ENCODE measurements at places on chromosomes 7 and 10.

DNA sequence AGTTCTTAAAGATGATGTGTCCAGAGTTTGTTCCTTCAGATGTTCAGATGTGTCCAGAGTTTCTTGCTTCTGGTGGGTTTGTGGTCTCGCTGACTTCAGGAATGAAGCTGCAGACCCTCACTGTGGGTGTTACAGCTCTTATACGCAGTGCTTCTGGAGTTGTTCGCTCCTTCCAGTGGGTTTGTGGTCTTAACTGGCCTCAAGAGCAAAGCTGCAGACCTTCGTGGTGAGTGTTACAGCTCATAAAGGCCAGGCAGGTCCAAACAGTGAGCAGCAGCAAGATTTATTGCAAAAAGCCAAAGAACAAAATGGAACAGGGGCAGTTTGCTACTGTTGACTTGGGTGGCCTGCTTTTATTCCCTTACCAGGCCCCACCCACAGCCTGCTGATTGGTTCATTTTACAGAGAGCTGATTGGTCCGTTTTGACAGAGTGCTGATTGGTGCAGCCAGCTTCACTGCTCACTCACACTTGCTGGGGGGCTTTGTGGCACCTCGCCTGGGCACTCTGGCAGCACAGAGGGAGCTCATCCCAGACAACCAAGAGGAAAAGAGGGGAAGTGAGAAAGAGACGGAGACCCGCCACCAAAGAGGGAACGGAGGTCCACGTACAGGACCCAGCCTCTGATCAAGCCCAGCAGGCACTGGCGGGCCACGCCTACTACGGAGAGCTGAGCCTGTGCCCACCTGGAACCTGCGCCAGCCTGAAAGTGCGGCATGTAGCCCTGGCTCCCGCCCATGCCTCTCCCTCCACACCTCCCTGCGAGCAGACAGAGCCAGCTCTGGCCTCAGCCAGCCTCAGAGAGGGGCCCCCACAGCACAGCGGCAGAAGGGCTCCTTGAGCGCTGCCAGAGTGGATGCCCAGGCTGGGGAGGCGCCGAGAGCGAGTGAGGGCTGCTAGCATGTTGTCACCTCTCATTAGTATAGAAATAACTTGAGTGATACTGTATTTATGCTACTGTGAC, 55.8 kb upstream of the SEMA3C start:
- DNase-seq = no peak

- no peak for DNase-seq
Observed at GRCh38 chr7:38393874-38394273, 120.4 kb upstream of the TARP start.

DNA sequence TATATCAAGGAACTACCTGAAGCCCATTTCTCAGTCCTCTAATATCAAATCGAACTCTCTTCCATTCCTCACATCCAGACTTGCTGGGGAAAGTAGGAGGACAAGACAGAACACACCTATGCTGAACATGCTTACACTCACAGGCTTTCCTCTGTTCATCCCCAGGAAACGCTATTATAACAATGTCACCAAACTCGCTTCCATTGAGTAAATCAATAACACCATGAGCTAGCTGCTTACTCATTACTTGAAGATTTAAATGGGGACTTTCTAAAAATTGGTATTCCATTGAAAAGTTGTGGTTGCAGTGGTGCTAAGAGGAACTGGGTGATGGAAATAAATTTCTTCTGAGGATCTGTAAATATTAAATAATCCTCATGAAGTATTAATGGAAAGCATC, 88.8 kb downstream of the SLC25A13 start:
- no peak for DNase-seq

GRCh38 chr10:55091691-55092328, 290.8 kb upstream of the PCDH15 start:
- no peak for DNase-seq

GRCh38 chr7:141389140-141389796, 161.9 kb upstream of the AGK start:
- no peak for DNase-seq

- DNase-seq = no peak
Observed at GRCh38 chr10:4131407-4132215, 346.6 kb upstream of the KLF6 start.

GRCh38 chr7:40538281-40538680, 403.5 kb downstream of the SUGCT start:
- no peak for DNase-seq

GRCh38 chr7:43823941-43824340, 45.4 kb downstream of the MRPS24 start:
- no peak for DNase-seq

DNA sequence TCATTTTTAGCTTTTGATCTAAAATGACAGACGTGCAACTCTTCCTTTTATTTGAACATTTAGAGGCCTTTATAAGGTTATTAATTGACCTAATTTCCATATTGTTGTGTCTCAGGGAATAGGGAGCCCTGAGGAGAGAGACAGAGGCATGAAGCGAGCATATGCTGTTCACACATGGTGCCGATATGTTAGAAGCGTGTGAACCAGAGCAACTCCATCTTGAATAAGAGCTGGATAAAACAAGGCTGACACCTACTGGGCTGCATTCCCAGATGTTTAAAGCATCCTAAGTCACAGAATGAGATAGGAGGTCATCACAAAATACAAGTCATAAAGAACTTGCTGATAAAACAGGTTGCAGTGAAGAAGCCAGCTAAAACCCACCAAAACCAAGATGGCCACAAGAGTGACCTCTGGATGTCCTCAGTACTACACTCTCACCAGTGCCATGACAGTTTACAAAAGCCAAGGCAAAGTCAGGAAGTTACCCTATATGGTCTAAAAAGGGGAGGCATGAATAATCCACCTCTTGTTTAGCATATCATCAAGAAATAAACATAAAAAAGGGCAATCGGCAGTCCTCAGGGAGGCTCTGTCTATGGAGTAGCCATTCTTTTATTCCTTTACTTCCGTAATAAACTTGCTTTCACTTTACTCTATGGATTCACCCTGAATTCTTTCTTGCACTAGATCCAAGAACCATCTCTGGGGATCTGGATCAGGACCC, 80.1 kb downstream of the SEC61G start:
- DNase-seq = no peak

DNA sequence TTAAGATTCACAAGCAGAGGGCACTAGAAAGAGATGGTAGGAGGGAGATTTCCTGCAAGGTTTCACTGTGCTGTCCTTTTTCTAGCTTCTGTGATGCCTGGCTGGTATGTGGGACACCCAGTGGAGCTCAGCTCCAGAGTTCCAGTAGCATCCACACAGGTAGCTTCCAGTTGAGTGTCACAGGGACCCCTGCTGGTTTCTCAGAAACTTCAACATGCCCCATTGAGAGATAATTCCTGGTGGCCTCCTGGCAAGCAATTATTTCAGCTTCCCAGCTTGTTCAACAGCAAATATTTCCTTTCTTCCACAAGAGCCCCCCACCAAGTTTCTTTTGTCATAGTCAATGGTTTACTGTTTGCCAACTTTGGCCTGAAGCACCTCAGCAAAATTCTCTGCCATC, 858.7 kb downstream of the REEP3 start:
- no peak for DNase-seq

DNA sequence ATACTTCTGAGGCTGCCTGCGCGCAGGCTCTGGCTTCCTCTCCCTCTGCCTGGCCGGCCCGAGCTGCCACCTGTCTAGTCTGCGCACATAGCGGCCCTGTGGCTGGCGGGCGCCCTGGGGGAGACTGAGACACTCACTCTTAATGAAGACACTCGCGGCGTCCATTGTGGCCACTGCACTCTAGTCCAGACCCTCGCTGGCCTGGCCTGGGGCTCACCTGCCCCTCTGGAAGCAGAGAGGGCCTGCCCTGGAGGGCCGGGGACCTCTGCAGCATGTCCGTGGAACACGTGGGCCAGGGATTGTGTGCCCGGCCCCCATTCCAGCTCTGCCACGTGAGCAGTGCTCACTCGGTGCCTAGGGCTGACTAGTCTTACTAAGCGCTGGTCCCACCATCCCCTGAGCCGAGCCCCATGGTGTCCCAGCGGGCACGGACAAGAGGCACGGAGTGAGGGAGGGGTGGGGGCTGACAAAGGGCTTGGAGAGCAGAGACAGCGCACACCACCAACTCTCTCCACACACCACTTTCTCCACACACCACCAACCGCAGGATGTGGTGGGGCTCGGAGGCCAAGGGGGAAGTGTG, 149.3 kb downstream of the ELFN1 start:
- DNase-seq = no peak

- DNase-seq = no peak
Observed at GRCh38 chr10:127142136-127142535, 54.3 kb downstream of the INSYN2A start.

- no peak for DNase-seq
Observed at GRCh38 chr7:142587578-142588191, 161.6 kb upstream of the PRSS1 start.

GRCh38 chr7:100367676-100368613, 5.3 kb upstream of the PILRA start:
- DNase-seq = no peak

DNA sequence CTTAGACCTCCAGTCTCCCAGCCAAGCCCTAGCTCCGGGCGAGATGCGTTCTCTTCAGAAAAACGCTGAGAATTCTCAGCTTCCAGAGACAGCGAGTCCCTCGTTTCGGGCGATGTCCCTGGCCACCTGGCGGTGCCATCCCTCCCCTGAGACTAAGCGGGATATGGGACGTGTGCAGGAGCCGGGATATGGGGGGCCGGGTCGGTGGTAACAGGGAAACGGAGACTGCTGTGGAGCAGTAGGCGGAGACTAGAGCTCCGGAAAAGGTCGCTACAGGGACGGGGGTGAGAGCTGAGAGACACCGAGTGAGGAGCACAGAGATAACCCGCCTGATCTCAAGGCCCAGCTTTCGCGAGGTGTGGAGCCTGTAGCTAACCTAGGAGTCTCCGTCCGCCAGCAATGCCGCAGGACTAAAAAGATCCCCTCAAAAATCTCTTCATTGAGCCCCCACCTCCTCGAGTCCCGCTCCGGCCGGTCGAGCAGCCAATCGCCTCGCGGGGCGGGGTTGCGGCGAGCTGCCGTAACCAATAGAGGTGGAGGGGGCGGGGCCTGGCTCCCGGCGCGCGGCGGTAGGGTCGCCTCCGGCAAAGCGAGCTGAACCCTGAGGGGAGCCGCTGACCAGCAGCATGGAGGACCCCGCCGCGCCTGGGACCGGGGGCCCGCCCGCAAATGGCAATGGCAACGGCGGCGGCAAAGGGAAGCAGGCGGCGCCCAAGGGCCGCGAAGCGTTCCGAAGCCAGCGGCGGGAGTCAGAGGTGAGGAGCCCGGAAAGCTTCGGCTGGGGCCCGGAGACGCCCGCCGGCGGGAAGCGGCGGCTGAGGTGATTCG, at the start of gene STRIP2:
TSS of gene STRIP2 (plus strand) at position 586 of the 828 bp plus-strand sequence. CDS start at position 627, 41 bp downstream.
- peak; percentile 89 for DNase-seq

GRCh38 chr10:104613406-104613805, 27.7 kb upstream of the SORCS3 start:
- no peak for DNase-seq

DNA sequence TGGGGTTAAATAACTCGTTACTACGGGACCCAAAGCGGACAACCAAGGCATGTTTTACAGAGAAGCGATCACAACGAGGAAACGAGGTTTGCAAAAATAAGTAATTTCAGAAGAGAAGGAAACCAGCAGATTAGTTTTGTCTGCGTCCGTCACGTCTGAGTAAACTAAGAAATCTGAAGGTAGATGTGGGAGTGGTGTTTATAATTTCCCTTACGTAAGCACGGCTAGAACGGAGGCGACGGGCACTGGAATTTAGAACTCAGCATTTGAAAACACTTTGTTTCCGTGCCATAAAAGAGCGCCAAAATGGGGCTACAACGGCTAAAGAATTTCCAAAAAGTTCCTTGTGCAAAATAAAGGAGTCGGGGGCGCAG, 718 bp upstream of the UMAD1 start:
- DNase-seq = peak; percentile 48

DNA sequence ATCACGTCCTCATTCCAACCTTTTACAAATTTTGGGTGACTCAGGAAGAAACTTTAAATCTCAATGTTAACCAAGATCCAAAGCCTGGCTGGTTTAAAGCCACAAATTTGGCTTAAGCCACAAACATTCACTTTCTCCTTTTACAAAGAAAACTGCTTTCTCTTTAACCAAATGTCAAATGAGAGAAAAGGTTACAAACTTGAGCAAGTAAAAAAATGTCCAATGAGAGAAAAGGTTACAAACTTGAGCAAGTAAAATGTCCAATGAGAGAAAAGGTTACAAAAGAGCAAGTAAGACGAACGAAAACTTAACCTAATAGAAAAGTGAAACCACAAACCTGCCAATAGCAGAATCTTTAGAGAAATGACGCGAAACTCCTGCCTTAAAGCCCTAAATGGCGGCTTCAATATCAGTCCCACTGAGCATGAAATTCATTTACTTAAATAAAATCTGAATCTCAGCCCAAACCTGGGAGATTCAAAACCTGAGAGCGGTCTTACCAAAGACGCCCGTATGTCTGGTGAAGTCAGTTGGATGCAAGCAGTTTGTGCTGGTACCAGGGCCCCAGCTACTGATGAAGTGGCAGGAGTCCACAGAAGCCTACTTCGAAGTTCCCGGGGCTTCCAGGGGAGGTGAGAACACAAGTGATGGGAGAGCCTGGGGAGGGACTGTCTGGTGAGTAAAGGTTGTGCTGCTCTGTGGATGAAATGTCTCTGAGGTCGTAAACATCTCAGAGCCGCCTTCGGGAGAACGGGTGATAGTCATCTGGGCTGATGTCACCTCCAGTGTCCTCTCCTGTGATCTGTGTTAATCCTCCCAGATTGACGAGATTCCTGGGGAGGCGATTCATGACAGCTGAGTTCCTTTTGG, 74.6 kb downstream of the PAXIP1 start:
- peak; percentile 26 for DNase-seq

- no peak for DNase-seq
Observed at GRCh38 chr10:52923520-52923919, 150.9 kb upstream of the MBL2 start.

DNA sequence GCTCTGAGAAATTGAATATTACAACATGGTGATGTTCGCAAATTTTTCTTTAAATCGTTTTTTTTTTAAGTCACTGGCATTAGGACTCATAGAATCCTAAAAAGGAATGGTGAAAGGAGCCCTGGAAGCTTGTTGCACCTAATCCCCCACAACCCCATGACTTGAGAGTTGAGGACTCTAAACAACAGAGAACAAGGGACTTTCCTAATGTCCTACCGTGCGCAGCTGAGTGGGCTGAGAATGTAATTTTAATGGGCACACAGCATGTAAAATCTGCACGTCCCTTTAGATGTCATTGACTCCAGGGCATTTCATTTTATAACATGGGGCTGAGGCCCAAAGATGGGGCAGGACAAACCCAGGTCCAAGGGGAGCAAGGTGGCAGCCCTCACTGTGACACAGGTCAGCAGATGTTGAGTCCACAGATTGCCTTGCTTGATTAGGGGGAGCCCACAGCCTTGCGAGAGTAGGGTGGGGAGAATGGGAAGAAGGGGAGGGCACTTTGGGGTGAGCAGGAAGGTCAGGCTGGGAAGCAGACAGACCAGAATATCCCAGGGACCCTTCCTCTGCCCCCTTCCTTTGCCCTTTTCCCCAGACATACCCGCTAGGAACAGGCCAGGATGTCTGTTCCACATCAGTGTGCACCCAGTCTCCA, 208.4 kb upstream of the ZMIZ1 start:
- no peak for DNase-seq

- DNase-seq = peak; percentile 28
Observed at GRCh38 chr10:73865459-73866442, 8.6 kb downstream of the CAMK2G start.

GRCh38 chr7:98458090-98458875, 57.4 kb upstream of the BAIAP2L1 start:
- DNase-seq = no peak

GRCh38 chr10:119337796-119338432, 130.5 kb downstream of the GRK5 start:
- no peak for DNase-seq

GRCh38 chr10:83432261-83433045, 706.9 kb upstream of the GHITM start:
- DNase-seq = no peak

GRCh38 chr10:113929522-113929921, 75.1 kb downstream of the NHLRC2 start:
- DNase-seq = no peak

- DNase-seq = no peak
Observed at GRCh38 chr10:48567346-48567745, 37.5 kb downstream of the ARHGAP22 start.

All from activated CD4-positive, alpha-beta T cell treated with anti-CD3 and anti-CD28 coated beads, Interleukin-2, amount 50 U/mL, for 1 hour (primary cell).